ENCODE measurements at places on chromosomes 3 and 15.

- DNase-seq = no peak
Measured at GRCh38 chr3:158111861-158112260, 2.0 kb downstream of the RSRC1 start.

- DNase-seq = no peak
Measured at GRCh38 chr15:95830281-95830680, 500.2 kb upstream of the NR2F2 start.

- DNase-seq = no peak
Measured at GRCh38 chr15:41795996-41796856, 21.9 kb downstream of the MAPKBP1 start.

GRCh38 chr3:16427103-16427965, 86.2 kb downstream of the RFTN1 start:
- DNase-seq = no peak

- no peak for DNase-seq
Measured at GRCh38 chr3:32246079-32246675, 7.7 kb downstream of the CMTM8 start.

- DNase-seq = no peak
Measured at GRCh38 chr15:92247649-92248242, 145.9 kb upstream of the ST8SIA2 start.

DNA sequence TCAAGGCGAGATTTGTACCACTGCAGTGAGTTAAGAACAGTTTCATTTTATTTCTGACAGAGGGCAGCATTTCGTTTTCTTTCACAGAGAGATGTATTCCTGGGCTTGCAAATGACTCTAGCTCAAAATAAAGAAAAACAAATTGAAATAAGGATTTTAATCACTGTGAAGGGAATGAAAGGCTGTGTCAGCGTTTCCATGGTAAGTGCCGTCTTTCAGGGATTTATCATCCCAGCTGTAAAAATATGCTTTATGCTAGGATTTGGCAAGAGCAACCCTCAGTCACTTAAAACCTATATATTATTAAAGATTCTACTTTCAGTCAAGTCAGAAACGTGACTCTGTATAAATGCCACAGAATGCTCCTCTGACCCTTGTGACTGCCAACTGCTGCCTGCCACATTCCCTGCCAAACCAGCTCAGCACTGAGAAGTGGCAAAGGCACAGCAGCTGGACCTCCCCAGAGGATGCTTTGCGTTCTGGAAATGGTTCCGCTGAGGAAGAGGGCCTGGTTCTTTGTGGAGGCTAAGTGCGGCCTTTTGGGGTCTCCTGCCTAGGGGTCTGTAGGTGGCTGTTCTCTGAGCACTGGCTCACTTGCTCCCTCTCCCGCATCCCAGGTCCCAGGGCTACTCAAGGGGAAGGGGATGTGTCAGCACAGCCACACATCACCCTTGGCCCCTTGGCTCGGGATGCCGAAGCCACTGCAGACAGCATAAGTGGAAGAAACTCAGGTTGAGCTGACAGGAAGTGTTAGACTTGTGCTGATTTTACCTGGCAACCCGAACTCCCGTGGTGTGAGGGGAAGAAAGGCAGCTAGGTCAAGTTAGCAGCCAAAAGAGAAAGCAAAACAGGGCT, 56.6 kb upstream of the POMGNT2 start:
- DNase-seq = peak; percentile 70

DNA sequence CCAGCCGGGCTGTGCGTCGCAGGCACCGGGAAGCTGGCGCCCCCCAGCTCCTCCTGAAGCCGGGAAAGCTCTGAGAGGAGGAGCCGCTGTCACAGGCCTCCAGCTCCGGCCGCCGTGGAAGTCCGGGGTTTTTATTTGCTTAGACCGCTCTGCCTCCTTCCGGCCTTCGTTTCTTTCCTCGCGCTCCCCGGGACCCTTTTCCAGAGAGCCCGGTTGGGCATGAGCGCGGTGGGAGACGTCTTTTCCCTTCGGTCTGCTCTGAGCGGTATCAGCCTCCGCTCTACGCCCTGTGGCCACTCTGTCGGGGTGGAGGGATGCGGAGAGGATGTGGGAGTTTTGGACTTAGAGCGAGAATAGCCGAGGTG, 559 bp downstream of the SENP5 start:
- peak; percentile 25 for DNase-seq

- DNase-seq = no peak
Measured at GRCh38 chr3:23926736-23927135, 9.8 kb downstream of the RPL15 start.

GRCh38 chr15:54594115-54594514, 602.6 kb downstream of the RSL24D1 start:
- no peak for DNase-seq

- DNase-seq = no peak
Measured at GRCh38 chr3:97848779-97849178, 27.0 kb downstream of the CRYBG3 start.

GRCh38 chr3:177812492-177812891, 615.2 kb upstream of the TBL1XR1 start:
- DNase-seq = no peak

DNA sequence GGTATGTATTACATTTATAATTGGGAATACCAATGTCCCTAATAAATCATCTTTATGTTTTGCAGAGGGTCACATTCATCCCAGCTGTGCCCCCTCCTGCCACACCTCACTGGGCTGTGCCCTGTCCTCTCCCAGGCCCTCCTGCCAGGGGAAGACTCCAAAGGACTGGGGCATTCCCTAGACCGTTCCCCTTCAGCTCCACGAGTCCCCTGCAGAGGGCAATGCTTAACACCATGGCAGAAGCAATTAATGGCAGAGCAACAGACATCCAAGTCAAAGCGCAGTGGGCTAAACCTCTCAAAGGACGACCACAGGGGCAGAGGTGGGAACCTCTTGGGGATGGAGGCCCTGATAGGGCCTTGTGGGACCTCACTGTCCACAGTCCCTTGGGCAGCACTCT, 71.3 kb upstream of the SEC13 start:
- DNase-seq = no peak

Data from CD4-positive, alpha-beta T cell treated with Interleukin-4 for 1 hour (primary cell).